ENCODE measurements at places on chromosomes 3 and 15. TPM values are rescaled to one million over a fixed set of nuclear protein-coding genes. Genes with fewer than 3 reads are reported as not detected.

The STRA6 gene
- total RNA-seq, result not detected

The GOLGA8Q gene
- total RNA-seq, result 0.13 TPM

The EFCAB12 gene
- total RNA-seq, result 0.65 TPM

The ATP8B4 gene
- 2.7 TPM for total RNA-seq

The DNAH12 gene
- total RNA-seq, result not detected

The PGBD4 gene
- total RNA-seq, result 2.2 TPM

The MUC4 gene
- 0.24 TPM for total RNA-seq

The CCR5 gene
- 2.2 TPM for total RNA-seq

The NLGN1 gene
- total RNA-seq, result not detected

The PLAAT1 gene
- total RNA-seq, result not detected

The PEX5L gene
- total RNA-seq, result 0.30 TPM

The MESP2 gene
- total RNA-seq, result not detected

The CFAP20DC gene
- 0.16 TPM for total RNA-seq

The CHRD gene
- 0.33 TPM for total RNA-seq

The CCR4 gene
- 131 TPM for total RNA-seq

All from activated T-cell treated with anti-CD3 and anti-CD28 coated beads, Interleukin-2, amount 50 U/mL, for 4 hours (primary cell).